ENCODE measurements at places on chromosomes 12 and 14.

- no peak for DNase-seq
Observed at GRCh38 chr12:58030566-58031279, 89.4 kb downstream of the ATP23 start.

DNA sequence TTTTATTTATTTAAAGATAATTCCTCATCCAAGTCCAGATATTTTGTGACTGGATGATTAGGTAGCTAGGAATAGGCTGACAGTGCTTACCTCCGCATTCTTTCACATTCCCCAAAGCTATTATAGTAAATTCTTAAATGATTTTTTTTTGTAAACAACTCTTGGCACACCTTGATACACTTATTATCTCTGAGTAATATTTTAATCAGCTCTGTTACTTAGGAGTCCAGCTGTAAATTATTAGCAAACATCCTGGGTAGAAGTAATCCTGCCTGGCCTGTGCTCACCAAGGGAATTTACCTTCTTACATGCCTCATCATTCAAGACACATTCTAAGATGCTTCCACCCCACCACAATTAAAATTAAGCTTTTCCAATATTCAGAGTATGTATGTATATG lies 186.1 kb downstream of the SLC2A13 start:
- DNase-seq, result no peak

GRCh38 chr14:73323896-73324399 lies 86.6 kb downstream of the PAPLN start:
- no peak for DNase-seq

DNA sequence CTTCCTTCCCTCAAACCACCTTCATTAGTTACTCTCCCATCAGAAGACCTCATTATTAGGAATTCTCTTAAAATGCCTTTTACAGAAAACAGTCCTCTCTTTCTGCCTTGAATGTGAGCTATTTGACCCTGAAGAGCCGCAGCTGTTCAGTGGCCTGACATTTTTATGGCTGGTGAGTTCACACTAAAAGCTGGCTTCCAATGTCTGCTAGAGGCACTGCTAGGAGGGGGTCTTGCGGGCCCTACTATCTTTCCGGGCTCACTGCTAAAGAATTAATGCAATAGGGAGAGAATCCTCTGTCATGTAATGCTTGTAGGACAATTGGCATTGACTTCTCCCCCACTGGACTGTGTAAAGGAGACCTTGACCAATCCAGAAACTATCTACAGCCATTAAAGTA lies 87.7 kb downstream of the GPR135 start:
- no peak for DNase-seq

- DNase-seq, result no peak
Observed at GRCh38 chr14:75277815-75278421, 710 bp upstream of the FOS start.
